ENCODE measurements at places on chromosomes 1 and 21.

- DNase-seq, result no peak
Measured at GRCh38 chr1:236149003-236149595, 6.8 kb downstream of the GPR137B start.

GRCh38 chr1:159700312-159700711 lies 14.1 kb downstream of the CRP start:
- DNase-seq, result no peak

DNA sequence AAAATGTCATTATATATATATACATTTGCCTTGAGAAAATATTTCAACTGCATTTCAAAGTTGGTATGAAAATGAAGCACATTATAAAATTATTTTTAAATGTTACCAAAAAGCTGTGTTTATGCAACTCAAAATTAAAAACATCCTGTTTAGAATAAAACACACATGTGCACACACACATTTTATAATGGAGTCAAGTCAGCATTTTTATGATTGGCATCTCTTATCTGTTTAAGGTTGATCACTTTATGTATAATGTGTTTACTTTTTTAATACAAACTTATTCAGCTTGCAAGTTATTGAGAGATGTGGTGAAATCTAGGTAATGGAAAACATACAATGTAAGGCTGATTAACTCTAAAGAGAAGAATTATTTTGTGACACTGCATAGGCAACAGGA lies 80.4 kb downstream of the IFI44 start:
- no peak for DNase-seq

- DNase-seq, result no peak
Measured at GRCh38 chr1:45001011-45001481, 10.1 kb downstream of the HECTD3 start.

Measured in PC-3 (cell line).